GM12878 (cell line): ENCODE measurements at places on chromosomes 6 and 20. TPM values are rescaled to one million over a fixed set of nuclear protein-coding genes. Genes with fewer than 3 reads are reported as not detected.

DNA sequence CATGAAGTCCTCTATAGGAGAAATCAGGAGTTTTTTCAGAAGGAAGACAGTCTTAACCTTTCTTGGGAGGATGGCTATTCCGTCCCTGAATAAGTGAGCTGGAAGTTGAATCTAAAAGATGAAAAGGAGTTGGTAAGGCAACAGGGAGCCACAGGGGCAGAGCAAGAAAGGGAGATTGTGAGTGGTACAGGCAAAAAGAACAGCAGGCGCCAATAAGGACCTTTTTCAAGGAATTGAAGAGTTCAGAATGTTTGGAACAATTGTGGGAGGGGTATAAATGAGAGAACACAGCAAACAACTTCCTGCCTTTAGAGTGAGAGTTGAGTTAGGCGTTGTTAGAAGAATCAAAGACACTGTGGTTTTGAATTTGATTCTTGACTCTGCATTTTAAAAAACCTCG lies 1003.7 kb downstream of the EPHA7 start:
- H3K36me3 ChIP-seq, result no peaks in the 10 kb centered on the region
- no peak overlapping the region for H3K27ac ChIP-seq
- no peaks in the 10 kb centered on the region for H3K4me1 ChIP-seq
- no peaks in the 10 kb centered on the region for H3K27me3 ChIP-seq
- H3K4me3 ChIP-seq, result no peak overlapping the region

- no peaks in the 10 kb centered on the region for H3K27me3 ChIP-seq
- no peak overlapping the region for H3K4me3 ChIP-seq
- DNase-seq, result no peak
- no peak overlapping the region for H3K27ac ChIP-seq
- H3K36me3 ChIP-seq, result no peaks in the 10 kb centered on the region; the same call in 1 of the 2 replicates
- no peaks in the 10 kb centered on the region for H3K4me1 ChIP-seq
These were observed 18.6 kb downstream of the HFE start for GRCh38 chr6:26105842-26106241.

HDDC2 gene
- total RNA-seq, result 54.5 and 56.7 TPM in 2 replicates

GRCh38 chr6:121302882-121303281 lies 31.4 kb downstream of the TBC1D32 start:
- no peak overlapping the region for H3K4me3 ChIP-seq
- H3K36me3 ChIP-seq, result no peaks in the 10 kb centered on the region
- no peaks in the 10 kb centered on the region for H3K27me3 ChIP-seq
- no peak for DNase-seq
- H3K27ac ChIP-seq, result no peak overlapping the region

DNA sequence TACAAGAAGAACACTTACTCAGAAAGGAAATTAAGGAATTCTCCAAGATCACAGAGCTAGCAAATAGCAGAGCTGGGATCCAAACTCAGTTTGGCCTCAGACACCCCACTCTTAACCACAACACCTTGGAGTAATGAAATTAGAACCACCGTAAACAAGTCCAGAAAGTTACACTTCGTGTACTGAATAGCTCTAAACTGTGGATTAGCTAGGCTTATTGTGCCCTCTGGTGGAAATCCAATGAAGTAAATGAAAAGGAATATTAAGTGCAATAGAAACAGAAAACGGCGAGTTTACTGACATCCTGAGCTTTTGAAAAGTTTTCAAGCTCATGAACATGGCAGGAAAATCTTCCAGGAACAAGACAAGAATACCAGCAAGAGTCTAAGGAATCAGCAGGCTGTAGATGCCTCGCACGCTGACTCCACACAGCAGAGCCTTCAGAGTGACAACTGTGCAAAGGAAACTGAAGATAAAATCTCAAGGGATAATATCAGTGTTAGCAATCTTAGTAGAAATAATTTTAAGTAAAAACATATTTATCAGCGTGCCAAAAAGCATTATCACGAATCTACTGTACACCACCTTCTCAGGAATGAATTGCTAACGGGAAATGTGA lies 34.6 kb downstream of the FBXO5 start:
- H3K27ac ChIP-seq, result no peak overlapping the region
- H3K36me3 ChIP-seq, result no peaks in the 10 kb centered on the region
- no peaks in the 10 kb centered on the region for H3K27me3 ChIP-seq
- DNase-seq, result no peak
- H3K4me1 ChIP-seq, result no peaks in the 10 kb centered on the region
- no peak overlapping the region for H3K4me3 ChIP-seq

- no peaks in the 10 kb centered on the region for H3K27me3 ChIP-seq
- H3K4me1 ChIP-seq, result no peaks in the 10 kb centered on the region
- no peak overlapping the region for H3K4me3 ChIP-seq
- no peak for DNase-seq
- H3K27ac ChIP-seq, result no peak overlapping the region
These were observed 127.8 kb upstream of the SLC22A23 start for GRCh38 chr6:3584606-3585005.

RAMACL gene
- 0.31 TPM in 1 of 2 replicates, not detected in the other for total RNA-seq

DNA sequence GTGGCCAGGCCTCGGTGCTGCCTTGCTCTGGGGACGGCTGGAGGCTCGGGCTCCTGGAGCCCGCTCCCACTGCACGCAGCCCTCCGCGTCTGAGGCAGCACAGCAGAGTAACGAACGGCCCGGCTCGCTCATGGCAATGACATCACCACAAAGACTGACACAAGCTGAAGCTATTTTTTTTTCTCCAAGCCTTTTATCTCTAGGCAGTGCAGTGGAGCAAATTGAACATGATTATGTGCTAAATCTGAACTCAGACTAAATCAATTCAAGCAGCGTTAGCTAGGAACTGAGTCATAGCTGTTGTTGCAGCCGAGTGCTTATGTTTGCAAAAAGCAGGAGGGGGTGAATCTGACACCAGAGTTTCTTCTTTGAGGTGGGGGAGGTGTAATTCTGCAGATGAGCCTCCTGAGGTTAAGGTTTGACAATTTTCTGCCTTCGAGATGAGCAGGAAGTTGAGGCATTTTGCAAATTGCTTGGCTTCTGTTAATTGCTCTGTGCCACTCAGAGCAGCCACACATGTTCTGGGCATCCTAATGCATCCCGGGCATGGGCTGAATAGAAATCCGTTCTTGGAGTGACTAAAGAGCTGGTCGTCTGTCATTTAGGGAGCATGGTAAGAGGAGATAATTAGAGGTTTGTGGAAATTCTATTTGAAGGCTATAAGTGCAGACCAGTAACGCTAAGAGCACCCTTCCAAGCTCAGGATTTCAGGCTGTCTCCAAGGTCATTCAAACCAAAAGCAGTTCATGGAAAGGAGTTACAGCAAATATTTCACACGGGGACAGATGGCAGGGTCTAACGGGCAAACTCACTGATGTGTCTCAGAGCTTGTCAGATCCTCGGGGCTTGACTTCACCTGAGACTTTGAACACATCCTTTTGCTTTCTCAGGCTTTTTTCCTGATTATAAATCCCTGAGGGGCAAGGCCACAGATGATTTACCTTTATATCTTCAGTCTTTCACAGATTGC lies 155.1 kb upstream of the ENPP5 start:
- no peaks in the 10 kb centered on the region for H3K4me1 ChIP-seq
- H3K4me3 ChIP-seq, result no peak overlapping the region
- H3K27me3 ChIP-seq, result no peaks in the 10 kb centered on the region; the same call in 1 of the 2 replicates

- H3K27ac ChIP-seq, result no peak overlapping the region
- no peak overlapping the region for H3K4me3 ChIP-seq
- no peaks in the 10 kb centered on the region; the same call in 1 of the 2 replicates for H3K36me3 ChIP-seq
These were observed 96.4 kb downstream of the IRF4 start for GRCh38 chr6:487956-488355.

DNA sequence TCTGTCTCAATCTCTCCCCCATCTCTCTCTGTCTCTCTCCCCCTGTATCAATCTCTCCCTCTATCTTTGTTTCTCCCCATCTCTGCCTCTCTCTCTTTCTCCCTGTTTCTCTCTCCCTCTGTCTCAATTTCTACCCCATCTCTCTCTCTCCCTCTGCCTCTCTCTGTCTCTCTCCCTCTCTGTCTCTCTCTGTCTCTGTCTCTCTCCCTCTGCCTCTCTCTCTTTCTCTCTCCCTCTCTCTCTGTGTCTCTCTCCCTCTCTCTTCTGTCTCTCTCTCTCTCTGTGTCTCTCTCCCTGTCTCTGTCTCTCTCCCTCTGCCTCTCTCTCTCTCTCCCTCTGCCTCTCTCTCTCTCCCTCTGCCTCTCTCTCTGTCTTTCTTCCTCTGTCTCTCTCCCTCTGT lies 62.6 kb downstream of the DACT2 start:
- H3K27ac ChIP-seq, result no peak overlapping the region
- no peak overlapping the region for H3K4me3 ChIP-seq
- no peaks in the 10 kb centered on the region for H3K4me1 ChIP-seq
- no peak for DNase-seq
- H3K27me3 ChIP-seq, result no peaks in the 10 kb centered on the region; the same call in 1 of the 2 replicates

GRCh38 chr6:141482796-141483597 lies 649.7 kb upstream of the GJE1 start:
- DNase-seq, result no peak
- H3K4me3 ChIP-seq, result peak overlapping the region; percentile 51
- H3K36me3 ChIP-seq, result no peaks in the 10 kb centered on the region
- H3K27ac ChIP-seq, result peak overlapping the region; percentile 51
- H3K27me3 ChIP-seq, result no peaks in the 10 kb centered on the region

PRPH2 gene
- total RNA-seq, result not detected in 2 replicates

- DNase-seq, result no peak
- no peaks in the 10 kb centered on the region for H3K27me3 ChIP-seq
- H3K36me3 ChIP-seq, result no peaks in the 10 kb centered on the region
These were observed 2.5 kb downstream of the CDK19 start for GRCh38 chr6:110812719-110813118.

DNA sequence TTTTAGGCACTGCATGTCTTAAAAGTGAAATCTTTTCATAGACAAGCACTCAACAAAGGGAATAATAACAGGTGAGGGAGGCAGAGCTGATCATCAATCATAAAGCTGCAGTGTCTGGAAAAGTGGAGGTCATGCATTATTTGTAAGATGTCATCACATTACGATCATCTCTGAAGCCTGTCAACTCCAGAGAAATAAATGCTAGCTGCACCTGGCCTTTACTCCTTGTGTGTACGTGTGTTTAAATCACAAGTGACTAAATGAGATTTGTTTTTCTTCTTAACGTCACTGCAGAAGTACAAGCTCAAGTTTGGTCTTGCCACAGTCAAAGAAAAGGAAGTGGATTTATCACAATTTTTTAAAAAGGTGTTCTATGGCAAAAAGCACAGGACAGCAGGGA lies 275.5 kb upstream of the SGK1 start:
- H3K27ac ChIP-seq, result no peak overlapping the region
- no peaks in the 10 kb centered on the region for H3K4me1 ChIP-seq
- H3K36me3 ChIP-seq, result no peaks in the 10 kb centered on the region
- no peak overlapping the region for H3K4me3 ChIP-seq
- no peaks in the 10 kb centered on the region for H3K27me3 ChIP-seq
- DNase-seq, result no peak

DNA sequence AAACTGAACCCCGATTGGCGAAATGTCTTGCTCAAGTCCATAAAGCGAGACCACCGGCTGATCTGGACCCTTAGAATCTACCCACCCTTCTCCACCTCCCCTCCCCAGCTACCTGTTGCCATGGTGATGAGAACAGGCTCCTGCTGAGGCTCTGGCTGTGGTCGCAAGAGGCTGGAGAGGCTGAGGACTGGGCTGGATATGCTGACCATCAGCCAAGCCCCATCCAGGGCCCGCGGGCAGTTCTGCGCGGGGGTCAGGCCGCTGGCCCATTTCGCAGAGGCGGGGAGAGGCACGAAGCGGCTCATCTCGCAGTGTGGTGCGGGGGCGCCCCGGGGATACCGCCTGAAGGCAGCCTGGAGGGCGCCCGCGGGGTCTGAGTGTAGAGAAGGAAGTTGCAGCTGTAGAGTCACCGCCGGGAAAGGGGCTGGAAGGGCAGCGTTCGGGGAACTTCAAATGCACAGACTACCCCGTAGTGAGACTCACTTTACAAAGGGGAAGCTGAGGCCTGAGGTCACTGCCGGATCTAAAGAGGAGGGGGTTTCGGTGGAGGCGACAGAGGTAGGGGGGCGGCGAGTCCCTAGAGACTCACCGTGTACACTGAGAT lies 671 bp downstream of the TAPBP start:
- no peak for DNase-seq
- peak overlapping the region; percentile 99 for H3K4me3 ChIP-seq
- H3K27ac ChIP-seq, result peak overlapping the region; percentile 96
- peaks cover 20% of the 10 kb centered on the region for H3K4me1 ChIP-seq

DNA sequence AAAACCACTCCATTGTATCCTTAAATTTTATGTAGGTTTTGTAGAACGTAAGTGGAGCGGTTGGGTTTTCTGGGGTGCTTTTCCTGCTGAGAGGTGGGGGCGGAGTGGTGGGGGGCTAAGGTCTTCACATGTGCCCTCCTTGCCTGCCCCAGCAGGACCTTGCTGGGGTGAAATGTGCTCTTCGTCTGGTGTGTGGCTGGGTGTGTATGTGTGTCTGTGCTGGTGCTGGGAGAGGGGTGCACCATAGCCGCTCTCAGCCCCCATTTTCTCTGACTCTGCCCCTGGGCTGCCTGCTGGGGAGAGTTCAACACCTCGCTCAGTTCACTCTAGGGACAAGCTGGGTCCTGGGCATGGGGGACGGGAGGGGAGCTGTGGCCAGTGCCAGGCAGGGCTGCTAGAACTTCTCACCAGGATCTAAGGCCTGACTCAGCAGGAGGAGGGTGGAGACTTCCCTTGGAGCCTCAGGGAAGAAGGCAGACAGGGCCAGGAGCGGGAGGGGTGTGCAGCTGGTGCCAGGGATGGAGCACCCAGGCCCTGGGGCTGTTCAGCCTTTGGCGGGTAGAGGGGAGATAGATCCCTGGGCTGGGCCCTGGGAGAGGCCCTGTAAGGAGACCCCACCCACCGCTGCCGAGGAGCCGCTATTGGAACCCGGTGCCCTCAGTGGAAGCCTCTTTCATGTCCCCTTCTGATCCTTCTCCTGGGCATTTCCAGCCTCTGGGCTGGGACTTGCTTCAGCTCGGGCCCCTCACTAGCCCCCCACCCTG lies 4.8 kb downstream of the SOX18 start:
- no peak for DNase-seq
- H3K4me1 ChIP-seq, result peaks cover 9% of the 10 kb centered on the region
- H3K27me3 ChIP-seq, result peaks cover 5% of the 10 kb centered on the region; the same call in 1 of the 2 replicates
- no peaks in the 10 kb centered on the region for H3K36me3 ChIP-seq
- no peak overlapping the region for H3K4me3 ChIP-seq
